ENCODE measurements at places on chromosomes 3 and 15.
A peak's percentile ranks its signal among the peaks of the same experiment; 100 is the strongest.

DNA sequence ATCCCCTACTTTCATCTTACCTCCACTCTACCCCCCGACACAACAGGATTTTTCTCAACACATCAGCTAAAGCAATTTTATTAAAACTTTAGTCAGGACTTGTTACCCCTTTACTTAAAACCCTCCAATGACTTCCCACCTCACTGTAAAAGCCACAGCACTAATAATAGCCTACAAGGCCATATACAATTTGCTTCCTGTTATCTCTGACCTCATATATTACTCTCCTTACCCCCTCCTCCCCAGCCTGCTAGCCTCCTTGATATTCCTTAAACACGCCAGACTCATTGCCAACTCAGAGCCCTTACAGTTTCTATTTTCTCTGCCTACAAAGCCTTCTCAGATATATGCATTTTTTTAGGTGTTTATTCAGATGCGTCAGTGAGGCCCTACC, 54.4 kb downstream of the DCUN1D1 start:
- no peak for DNase-seq

DNA sequence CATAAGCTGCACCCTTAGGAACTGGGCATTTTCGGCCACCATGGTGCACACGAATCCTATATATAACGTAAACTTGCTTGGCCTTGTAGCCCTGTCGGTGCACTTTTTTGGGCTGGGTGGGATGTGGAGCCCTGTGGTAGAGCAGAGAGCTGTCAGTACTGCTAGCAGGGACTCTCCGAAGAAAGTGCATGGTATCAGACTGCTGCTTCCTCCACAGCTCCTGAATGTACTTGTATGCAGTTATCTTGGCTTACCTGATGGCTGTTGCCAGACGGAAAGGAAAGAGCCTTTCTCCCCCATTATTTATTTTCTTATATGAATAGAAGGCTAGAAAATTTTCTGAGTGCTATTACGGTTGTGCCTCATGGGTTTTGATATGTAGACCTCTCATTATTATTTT, 8.4 kb downstream of the GALK2 start:
- no peak for DNase-seq

- DNase-seq, result no peak
These were observed 107.6 kb downstream of the TGFBR2 start for GRCh38 chr3:30713885-30714503.

DNA sequence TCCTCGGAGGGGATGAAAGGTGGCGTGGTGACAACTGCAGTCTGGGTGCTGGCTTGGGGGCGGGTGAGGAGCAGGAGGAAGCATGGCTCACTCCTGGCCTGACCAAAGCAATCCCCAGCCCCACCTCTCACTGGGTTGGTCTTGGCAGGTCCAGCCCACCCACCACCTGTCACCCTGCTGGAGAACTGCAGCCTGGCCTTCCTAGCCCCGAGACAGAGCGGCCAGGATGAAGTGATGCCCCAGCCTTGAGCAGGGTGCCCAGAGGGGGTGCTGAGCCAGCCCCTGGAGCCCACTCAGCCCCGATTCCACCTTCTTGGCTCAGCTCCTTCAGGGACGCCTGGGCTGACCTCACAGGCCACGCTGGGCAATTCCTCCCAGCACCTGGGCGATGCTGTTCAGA, 89.9 kb downstream of the IQSEC1 start:
- DNase-seq, result no peak

- DNase-seq, result peak; percentile 84
These were observed 1.1 kb downstream of the SSR3 start for GRCh38 chr3:156553705-156554356.

- no peak for DNase-seq
These were observed 732.8 kb upstream of the GOLIM4 start for GRCh38 chr3:168828536-168828935.

- no peak for DNase-seq
These were observed 61.3 kb downstream of the SMAD3 start for GRCh38 chr15:67126551-67127330.

DNA sequence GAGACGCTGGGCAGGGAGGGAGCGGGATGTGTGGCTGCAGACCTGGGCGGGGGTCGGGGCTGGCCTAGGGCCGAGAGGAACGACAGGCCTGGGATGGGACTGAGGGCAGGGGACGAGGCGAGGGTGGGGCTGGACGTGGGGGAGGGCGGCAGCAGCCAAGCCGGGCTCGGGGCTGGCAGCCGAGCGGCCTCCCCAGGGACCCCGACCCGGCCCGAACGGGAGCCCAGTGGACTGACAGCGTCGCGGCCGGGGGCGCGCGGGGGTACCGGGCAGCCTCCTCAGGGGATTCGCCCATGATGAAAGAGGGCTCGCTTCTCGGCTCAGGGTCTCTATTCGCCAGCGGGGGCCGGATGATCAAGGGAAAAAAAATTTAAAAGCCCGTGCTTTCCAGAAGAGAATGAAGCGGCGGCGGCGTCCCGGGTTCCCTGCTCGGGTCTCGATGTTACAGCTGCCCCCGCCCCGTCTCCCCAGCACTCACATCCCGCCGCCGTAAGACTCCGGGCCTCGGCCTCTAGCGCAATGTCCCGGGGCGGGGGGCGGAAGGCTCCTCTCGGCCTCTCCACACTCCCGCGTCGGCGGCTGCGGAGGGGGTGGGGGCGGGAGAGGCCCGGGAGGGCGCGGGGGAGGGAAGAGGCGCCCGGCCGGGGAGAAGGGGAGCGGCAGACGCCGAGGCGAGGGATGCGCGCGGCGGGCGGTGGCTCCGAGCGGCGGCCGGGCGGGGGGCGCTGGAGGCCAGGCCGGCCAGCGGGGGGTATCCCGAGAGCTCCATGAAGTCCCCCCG, 4.3 kb downstream of the PTH1R start:
- no peak for DNase-seq

DNA sequence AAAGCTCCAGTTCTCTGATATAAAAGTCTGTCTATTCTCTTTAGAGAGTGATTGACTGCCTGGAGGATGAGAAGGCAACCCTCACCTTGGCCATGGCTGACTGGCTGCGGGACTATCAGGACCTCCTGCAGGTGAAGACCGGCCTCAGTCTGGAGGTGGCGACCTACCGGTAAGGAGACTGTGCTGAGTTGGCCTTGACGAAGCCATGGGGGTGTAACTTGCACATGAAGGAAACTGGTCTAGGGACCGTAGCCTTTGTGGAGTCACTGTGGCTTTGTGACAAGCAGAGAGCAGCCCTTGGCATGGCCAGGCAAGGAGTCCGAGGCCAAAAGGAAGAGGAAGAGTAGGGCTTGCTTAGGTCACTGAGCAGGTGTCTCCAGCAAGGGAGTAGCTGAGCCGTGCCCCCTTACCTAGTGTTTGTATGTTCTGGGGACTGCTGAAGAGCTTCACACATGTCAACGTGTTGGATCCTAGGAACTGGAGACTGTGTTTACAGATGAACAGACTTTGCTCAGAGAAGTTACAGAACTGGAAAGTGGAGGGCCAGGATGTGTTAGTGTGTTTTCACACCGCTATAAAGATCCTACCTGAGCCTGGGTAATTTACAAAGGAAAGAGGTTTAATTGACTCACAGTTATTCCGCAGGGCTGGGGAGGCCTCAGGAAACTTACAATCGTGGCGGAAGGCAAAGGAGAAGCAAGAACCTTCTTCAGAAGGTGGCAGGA, 8.8 kb downstream of the SYNM start:
- no peak for DNase-seq

- no peak for DNase-seq
These were observed 6.0 kb downstream of the PLIN1 start for GRCh38 chr15:89673165-89673512.

GRCh38 chr15:57150066-57150865, 226.0 kb upstream of the CGNL1 start:
- no peak for DNase-seq
